ENCODE measurements at places on chromosomes 2 and 18. TPM values are rescaled to one million over a fixed set of nuclear protein-coding genes. Genes with fewer than 3 reads are reported as not detected.

DNA sequence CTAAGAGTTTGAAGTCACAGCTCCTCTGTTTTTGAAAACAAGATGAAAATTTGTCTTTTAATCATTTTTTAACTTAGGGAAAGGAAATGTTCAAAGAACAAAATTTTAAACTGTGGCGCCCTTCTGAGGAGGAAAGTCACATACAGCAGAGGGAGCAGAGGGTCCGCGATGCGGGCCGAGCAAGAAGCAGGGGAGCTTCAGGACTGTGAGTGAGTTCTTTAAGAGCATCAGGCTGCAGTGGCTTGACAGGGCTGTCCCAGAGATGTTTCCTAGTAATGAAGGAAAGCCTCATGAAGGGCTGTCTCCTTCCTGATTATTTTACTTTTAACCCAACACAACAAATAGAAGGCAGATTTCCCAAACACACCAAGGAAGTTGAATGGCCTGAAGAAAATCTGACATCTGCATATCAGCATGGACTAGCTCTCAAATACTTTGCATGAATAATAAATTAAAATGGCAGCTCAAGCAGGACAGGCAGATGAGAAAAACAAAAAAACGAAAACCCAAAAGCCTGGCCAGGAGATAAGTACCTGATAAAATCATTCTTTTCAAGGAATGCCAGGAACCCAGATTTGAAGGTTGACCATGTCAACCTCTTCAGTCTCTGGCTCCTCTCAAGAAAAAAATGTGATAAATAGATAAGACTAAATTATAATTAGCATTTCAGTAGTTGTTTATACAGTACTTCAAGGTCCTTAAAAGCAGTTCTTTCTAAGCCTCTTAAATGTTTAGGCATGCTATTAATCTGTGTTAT lies 60.8 kb downstream of the SLC40A1 start:
- H3K27ac ChIP-seq, result no peak overlapping the region
- peaks cover 5% of the 10 kb centered on the region for H3K4me1 ChIP-seq
- no peak for DNase-seq

G6PC2 gene
- not detected for total RNA-seq

OTOS gene
- total RNA-seq, result not detected

- no peak overlapping the region for H3K4me3 ChIP-seq
- no peak for DNase-seq
- no peaks in the 10 kb centered on the region for H3K36me3 ChIP-seq
- H3K27ac ChIP-seq, result no peak overlapping the region
Measured at GRCh38 chr2:157173740-157174184, 83.7 kb upstream of the GALNT5 start.

DNA sequence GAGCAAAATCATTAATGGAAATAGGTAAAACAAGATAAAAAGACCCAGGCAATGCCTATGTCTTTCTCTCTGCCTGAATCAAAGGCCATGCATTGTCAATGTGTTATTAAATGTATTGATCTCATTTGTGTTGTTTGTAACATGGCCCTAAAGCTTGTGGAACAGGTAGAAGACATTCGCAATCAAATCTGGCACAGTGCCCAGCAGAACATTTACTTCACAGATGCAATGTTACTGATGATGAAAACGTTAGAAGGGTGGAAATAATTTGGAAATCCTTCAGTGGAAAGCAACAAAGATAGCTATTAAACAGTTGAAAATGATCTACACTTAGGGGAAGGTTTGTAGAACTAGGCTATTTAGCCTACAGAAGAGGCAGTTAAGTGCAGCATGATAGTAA lies 368.2 kb downstream of the EPHA4 start:
- H3K4me1 ChIP-seq, result peaks cover 45% of the 10 kb centered on the region
- H3K4me3 ChIP-seq, result no peak overlapping the region
- no peaks in the 10 kb centered on the region for H3K36me3 ChIP-seq
- H3K27me3 ChIP-seq, result no peaks in the 10 kb centered on the region
- H3K27ac ChIP-seq, result no peak overlapping the region

NPHP1 gene
- total RNA-seq, result 2.5 TPM

ASIC4 gene
- total RNA-seq, result 0.79 TPM

- no peaks in the 10 kb centered on the region for H3K27me3 ChIP-seq
- H3K4me3 ChIP-seq, result no peak overlapping the region
- peaks cover 30% of the 10 kb centered on the region for H3K4me1 ChIP-seq
- no peak for DNase-seq
- no peak overlapping the region for H3K27ac ChIP-seq
- no peaks in the 10 kb centered on the region for H3K36me3 ChIP-seq
Measured at GRCh38 chr2:50727636-50728339, 304.1 kb downstream of the NRXN1 start.

SERPINB11 gene
- not detected for total RNA-seq

RESP18 gene
- not detected for total RNA-seq

DNA sequence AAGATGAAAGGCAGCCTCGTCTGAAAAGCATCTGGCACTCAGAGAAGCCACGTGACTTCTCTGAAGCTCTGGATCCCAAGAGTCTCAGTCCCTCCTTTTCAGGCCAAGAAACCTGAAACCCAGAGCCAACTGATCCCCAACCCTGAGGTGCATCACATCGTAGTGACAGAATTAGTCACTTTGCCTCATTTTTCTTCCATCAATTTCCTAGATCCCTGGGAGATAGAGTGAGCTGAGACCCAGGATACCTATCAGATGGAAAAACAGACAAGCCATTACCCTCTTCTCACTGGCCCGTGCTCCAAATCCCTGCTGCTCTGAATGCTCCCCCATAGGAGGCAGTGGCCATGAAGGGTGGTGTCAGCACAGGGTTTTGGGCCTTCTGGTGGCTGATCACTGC lies 113.1 kb downstream of the ALK start:
- no peaks in the 10 kb centered on the region for H3K27me3 ChIP-seq
- no peak overlapping the region for H3K4me3 ChIP-seq
- H3K4me1 ChIP-seq, result peaks cover 14% of the 10 kb centered on the region
- H3K36me3 ChIP-seq, result no peaks in the 10 kb centered on the region

DNA sequence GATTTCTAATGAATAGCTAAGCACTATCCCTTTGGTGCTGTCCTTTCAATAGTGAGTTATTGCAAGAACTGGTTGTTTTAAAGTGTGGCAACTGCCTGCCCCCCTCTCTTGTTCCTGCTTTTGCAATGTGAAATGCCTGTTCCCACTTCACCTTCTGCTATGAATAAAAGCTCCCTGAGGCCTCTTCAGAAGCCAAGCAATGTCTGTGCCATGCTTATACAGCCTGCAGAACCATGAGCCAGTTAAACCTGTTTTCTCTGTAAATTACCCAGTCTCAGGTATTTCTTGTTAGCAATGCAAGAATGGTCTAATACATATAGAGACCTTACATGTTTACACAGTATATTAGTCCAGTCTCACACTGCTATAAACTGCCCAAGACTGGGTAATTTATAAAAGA lies 15.0 kb upstream of the METTL21A start:
- H3K4me1 ChIP-seq, result 0 out of 2 replicates have a peak, but pooled peaks cover 4% of the 10 kb centered on the region
- no peaks in the 10 kb centered on the region for H3K27me3 ChIP-seq
- peaks cover 9% of the 10 kb centered on the region for H3K36me3 ChIP-seq
- H3K4me3 ChIP-seq, result no peak overlapping the region
- no peak overlapping the region for H3K27ac ChIP-seq

GRCh38 chr2:140472676-140473075 lies 1658.1 kb downstream of the LRP1B start:
- H3K27me3 ChIP-seq, result no peaks in the 10 kb centered on the region
- no peak for DNase-seq
- H3K4me3 ChIP-seq, result no peak overlapping the region
- no peak overlapping the region for H3K27ac ChIP-seq

GRCh38 chr2:196291873-196292800 lies 120.8 kb upstream of the STK17B start:
- H3K27me3 ChIP-seq, result no peaks in the 10 kb centered on the region
- no peaks in the 10 kb centered on the region for H3K36me3 ChIP-seq
- DNase-seq, result no peak

- H3K4me1 ChIP-seq, result peaks cover 8% of the 10 kb centered on the region
- no peak for DNase-seq
- H3K36me3 ChIP-seq, result peaks cover 6% of the 10 kb centered on the region
- peaks cover 23% of the 10 kb centered on the region for H3K27me3 ChIP-seq
Measured at GRCh38 chr2:767440-767839, 90.2 kb upstream of the TMEM18 start.

- no peak for DNase-seq
- 0 out of 2 replicates have a peak, but pooled peaks cover 2% of the 10 kb centered on the region for H3K4me1 ChIP-seq
- no peak overlapping the region for H3K27ac ChIP-seq
- no peaks in the 10 kb centered on the region for H3K27me3 ChIP-seq
- H3K36me3 ChIP-seq, result no peaks in the 10 kb centered on the region
Measured at GRCh38 chr2:41142478-41142877, 690.6 kb upstream of the SLC8A1 start.

OST4 gene
- 210 TPM for total RNA-seq

- peaks cover 7% of the 10 kb centered on the region for H3K36me3 ChIP-seq
- H3K4me1 ChIP-seq, result peaks cover 48% of the 10 kb centered on the region
Measured at GRCh38 chr2:234671716-234672115, 174.8 kb upstream of the ARL4C start.

DSG1 gene
- total RNA-seq, result not detected

CHRND gene
- 0.07 TPM for total RNA-seq

DNAH7 gene
- total RNA-seq, result 0.23 TPM

CNGA3 gene
- not detected for total RNA-seq

TTN gene
- 4.7 TPM for total RNA-seq

GRCh38 chr18:25420077-25420825 lies 68.3 kb upstream of the ZNF521 start:
- H3K36me3 ChIP-seq, result no peaks in the 10 kb centered on the region
- no peak overlapping the region for H3K4me3 ChIP-seq
- H3K27me3 ChIP-seq, result no peaks in the 10 kb centered on the region
- H3K27ac ChIP-seq, result no peak overlapping the region
